Activated naive CD4-positive, alpha-beta T cell treated with anti-CD3 and anti-CD28 coated beads, Interleukin-2, amount 10 ng/mL, durations not matched to agents 5 hours and 36 hours (primary cell): ENCODE measurements at places on chromosomes 2 and 18. TPM values are rescaled to one million over a fixed set of nuclear protein-coding genes. Genes with fewer than 3 reads are reported as not detected.

Gene FOXI3
- total RNA-seq, result not detected

Gene SCYGR4
- not detected for total RNA-seq

Gene ACOXL
- total RNA-seq, result not detected

Gene SPDYA
- 1.3 TPM for total RNA-seq

Gene CNTNAP5
- total RNA-seq, result not detected

Gene GCG
- not detected for total RNA-seq

Gene HOXD4
- not detected for total RNA-seq
